ENCODE measurements at places on chromosomes 7 and 10.

- DNase-seq: no peak
These were observed 21.7 kb downstream of the CCM2 start for GRCh38 chr7:45021604-45022296.

DNA sequence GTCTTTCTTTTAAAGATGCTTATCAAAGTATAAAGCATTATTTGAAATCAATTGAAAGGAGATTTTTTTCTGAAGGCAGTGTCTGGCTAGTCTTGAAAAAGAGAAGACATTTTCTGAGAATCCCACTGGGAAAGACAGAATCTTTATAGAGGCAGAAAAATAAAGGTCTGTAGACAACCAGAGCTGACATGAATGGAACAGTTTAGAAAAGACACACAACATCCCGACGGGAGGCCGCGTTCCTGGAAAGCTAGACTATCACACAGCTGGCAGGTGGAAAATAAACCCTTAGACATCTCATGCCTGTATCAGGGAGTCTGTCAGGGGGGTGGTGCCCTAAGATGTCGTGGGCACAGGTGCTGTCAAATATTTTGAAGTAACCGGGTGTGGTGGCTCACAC, 48.0 kb upstream of the KLF6 start:
- DNase-seq: no peak

GRCh38 chr7:3747467-3747866, 446.4 kb downstream of the SDK1 start:
- DNase-seq: no peak

GRCh38 chr7:100152937-100153666, 4.4 kb downstream of the LAMTOR4 start:
- no peak for DNase-seq

- no peak for DNase-seq
These were observed 34.2 kb upstream of the ANKRD2 start for GRCh38 chr10:97538411-97538810.

DNA sequence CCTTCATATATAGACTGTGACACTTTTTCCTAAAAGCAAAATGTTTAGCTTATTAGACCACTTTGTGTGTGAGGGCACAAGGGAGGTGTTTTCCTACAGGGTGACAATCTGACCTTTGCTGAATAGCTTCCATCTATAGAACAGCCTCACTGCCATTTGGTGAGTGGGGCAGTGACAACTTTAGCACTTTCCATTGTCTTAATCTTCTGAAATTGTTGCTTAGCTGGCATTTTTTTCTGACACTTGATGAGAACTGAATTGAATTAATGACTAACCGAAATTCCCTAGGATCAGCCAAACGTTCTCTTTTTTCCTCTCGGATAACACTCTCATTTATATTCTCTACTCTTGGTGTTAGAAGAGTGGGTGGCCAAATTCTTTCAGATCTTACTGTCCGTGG, 30.2 kb downstream of the KDM7A start:
- DNase-seq: no peak

- DNase-seq: no peak
These were observed 70.3 kb upstream of the NANOS1 start for GRCh38 chr10:118958984-118959925.

DNA sequence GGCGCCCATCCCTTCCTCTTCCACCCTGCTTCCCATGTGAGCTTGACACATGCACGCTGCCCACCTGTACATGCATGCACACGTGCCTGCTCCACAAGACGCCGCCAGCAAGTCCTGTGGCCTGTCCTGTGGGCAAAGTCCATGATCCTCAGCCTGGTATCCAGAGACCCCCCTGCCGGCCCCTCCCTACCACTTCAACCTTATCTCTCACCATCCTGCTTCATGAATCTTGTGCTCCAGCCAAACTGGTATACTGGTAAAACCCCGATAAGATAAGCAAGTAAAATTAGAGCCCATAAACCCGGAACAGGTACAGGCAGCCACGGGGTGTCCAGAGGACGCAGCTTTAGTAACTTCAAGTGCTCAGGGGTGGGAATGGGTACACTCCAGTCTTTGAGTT, 11.8 kb upstream of the TBXAS1 start:
- DNase-seq: no peak

GRCh38 chr10:18508587-18508986, 142.8 kb downstream of the NSUN6 start:
- no peak for DNase-seq

- no peak for DNase-seq
These were observed 370.7 kb downstream of the PPP1R3A start for GRCh38 chr7:113548137-113548536.

- DNase-seq: no peak
These were observed 273.0 kb downstream of the CCDC3 start for GRCh38 chr10:12728494-12728893.

DNA sequence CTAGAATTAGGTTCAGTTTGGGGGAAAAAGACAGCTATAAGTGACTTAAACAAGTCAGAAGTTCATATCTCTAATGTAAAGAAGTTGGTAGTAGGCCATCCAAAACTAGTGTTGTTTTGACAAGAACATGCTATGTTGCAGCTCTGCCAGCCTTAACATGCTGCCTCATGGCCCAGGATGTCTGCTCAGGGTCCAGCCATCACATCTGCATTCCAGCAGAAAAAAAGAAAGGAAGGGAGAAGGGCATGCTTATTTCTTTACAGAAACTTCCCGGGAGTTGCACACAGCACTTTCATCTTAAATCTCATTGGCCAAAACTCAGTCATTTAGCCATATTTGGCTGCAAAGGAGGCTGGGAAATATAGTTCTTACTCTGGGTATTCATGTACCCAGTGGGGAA, 400.4 kb upstream of the PODXL start:
- no peak for DNase-seq

DNA sequence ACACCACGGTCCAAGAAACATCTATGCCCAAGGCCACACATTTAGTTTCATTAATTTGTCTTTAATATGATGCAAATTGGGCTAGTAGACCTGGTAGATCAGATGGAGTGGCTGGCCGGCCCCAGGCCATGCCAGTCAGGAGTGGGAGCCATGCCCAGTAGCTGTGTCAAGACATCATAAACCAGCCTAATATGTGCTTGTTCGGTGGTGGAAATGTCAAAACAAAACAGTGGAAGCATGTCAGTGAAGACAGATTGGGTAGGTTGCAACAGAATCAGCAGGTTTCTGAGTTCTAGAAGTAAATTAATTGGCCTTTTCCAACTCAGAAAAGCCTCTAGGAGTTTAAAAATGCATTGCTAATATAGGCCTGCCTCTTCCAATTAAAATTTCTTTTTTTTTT, 124.7 kb downstream of the NRP1 start:
- no peak for DNase-seq

- no peak for DNase-seq
These were observed 94.7 kb upstream of the EFCAB10 start for GRCh38 chr7:105675934-105676371.

DNA sequence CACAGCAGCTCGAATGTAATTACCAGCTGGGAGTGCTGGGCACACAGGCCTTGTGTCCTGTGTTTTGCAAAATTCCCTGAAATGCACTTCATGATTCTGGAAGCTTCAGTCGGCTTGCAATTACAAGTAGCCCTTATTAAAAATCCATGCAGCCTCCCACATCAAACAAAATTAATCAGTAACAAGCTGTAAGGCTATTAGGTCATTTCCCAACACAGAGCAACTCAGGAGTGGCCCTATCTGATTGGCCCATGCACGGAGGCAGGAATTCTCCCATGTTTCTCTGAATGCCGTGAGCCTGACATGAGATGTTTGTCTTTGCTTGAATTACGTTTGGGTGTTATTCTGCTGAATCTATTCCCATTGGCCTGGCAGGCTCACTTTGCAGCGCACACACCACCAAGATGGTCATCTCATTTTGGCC, 36.9 kb downstream of the FOXL3 start:
- DNase-seq: no peak

- no peak for DNase-seq
These were observed 94.6 kb upstream of the FAM180A start for GRCh38 chr7:135843214-135843613.

GRCh38 chr10:103231047-103231551, 14.6 kb upstream of the RPEL1 start:
- DNase-seq: no peak

DNA sequence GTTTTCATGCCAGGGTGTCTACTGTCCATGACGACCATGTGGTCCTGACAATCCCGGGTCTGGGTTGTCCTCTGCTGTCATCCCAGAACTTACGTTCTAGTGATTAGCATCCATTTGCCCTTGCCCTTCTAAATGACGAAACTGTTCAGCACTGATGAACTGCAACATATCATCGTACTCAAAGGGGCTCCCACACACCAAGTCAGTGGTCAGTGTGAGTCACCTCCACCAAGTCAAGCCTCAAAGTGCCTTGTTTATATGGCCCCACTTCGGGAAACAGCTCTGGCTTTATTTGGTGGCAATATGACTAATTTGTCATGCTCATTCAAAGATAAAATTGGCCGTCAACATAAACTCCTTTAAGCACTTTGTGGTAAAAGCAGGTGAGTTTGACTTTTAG, 110.7 kb downstream of the FRMD4A start:
- no peak for DNase-seq

GRCh38 chr10:78973901-78974616, 94.7 kb upstream of the ZMIZ1 start:
- no peak for DNase-seq

GRCh38 chr10:34601691-34602090, 213.4 kb downstream of the PARD3 start:
- no peak for DNase-seq

GRCh38 chr10:110269374-110270318, 35.1 kb downstream of the SMNDC1 start:
- DNase-seq: no peak

GRCh38 chr7:28364082-28364481, 48.2 kb upstream of the CREB5 start:
- no peak for DNase-seq

DNA sequence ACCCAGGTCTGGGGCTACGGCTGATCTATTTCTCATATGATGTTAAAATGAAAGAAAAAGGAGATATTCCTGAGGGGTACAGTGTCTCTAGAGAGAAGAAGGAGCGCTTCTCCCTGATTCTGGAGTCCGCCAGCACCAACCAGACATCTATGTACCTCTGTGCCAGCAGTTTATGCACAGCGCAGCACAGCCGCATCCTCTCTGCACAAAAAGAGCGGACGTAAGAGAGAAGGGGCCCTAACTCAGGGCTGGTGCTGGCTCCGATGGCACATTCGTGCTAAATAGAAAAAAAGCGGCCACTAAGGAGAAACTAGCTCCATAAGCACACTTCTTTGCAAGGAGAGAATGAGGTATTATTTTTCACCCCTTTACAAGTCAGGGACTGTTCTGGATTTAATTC, 28.3 kb upstream of the PRSS1 start:
- no peak for DNase-seq

DNA sequence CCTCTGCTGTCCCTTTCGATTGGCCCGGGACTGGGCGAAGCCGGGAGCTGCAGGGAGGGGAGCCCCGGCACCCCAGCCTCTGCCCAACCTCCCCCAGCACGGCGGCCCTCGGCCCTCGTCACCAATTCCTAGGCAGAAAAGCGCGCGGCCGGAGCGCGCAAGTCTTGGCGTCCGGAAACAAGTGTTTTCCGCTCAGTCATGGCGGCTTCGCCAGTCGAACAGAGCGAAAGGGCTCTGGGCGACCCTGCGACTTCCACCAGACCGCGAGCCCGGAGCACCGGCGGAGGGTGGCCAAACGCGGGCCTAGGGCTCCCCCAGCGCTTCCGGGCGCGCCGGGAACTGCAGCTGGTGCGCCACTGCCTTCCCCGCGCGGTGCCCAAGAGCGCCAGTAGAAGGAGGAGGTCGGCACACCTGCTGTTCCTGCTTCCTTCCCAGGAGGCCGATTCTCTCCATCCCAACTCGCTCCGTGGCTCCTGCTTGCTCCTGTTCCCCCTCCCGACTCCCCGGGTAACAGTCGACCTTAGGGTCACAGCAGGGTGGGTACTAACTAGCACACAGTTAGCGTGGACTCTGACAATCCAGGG, 729.9 kb downstream of the ZWINT start:
- DNase-seq: no peak

GRCh38 chr10:29613791-29614190, 21.0 kb downstream of the SVIL start:
- no peak for DNase-seq

DNA sequence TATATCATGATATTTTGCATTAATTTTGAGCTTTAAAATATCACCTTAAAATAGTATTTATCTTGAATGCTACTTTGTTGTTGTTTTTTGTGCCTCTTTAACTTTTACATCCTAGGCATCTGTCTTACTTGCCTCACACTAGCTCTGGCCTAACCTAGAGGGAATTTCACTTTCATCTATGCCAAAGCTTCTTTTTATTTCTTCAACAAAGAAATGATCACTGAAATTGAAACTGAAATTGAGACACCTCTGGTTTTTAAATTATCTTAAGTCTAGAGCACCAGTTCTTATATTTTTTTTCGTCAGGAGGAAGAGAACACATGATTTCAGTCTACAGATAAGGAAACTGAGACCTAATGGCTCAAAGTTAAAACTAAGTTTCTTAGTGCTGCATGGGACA, 3.5 kb upstream of the SCIN start:
- DNase-seq: no peak

DNA sequence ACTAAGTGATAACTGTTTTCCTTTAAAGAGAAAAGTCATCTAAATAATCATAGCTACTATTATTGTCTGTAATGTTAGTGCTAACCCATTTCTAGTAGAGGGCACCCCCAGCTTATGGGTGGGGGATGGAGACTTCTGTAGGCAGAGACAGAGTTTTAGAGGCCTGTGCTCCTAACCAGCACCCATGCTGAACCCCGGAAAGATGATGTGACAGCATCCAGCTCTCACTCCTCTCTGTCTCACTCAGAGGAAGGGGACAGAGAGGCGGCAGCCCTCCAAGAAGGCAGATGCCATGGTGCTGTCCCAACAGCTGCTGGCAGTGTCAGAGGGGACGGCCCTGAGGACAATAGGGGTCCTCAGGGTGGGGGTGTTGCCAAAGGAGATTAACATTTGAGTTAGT, 74.4 kb upstream of the PRLHR start:
- DNase-seq: no peak

GRCh38 chr7:76011442-76011861, 17.1 kb upstream of the TMEM120A start:
- no peak for DNase-seq

DNA sequence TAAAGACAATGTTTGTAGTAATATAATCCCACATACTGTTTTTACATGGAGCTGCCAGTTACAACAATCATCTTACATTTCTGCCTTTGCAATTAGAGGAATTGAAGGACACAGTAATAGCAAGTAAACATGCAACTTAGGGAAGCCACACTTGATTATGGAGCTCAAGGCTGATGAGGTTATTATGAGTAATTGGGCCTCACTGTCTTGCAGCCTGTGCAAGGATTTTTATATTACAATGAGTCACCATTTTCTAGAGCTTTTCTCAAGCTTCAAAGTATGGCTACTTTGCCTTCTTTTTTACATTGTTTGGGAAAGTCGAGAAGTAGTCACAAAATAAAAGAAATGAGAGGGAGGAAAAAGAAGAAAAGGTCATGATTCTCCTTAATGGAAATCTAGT, 226.4 kb downstream of the KIAA1217 start:
- DNase-seq: no peak

Data from stimulated activated CD4-positive, alpha-beta T cell treated with anti-CD3 and anti-CD28 coated beads, Interleukin-15, amount 100 ng/mL, for 1 hour (primary cell).